ENCODE measurements at places on chromosomes 7 and 10.

GRCh38 chr7:50508471-50508943, 56.7 kb downstream of the DDC start:
- no peak for DNase-seq

- no peak for DNase-seq
Observed at GRCh38 chr10:109924967-109925620, 1.8 kb upstream of the XPNPEP1 start.

DNA sequence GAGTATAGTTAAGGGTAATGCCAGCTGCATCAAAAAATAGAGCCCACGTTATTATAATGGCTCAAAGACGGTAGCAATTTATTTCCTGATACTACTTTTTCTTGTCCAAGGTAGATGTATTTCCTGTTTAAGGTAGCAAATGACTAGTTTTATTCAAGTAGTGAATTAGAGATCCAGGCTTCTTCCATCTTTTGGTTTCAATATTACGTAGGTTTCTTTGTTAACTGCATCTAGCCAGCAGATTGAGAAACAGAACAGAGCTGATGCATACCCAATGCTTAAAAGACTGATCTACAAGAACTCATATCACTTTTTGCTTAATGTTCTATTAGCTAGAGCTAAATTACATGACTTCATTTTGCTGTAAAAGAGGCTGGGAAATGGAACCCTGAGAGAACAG, 992.1 kb downstream of the NRG3 start:
- no peak for DNase-seq

- peak; percentile 71 for DNase-seq
Observed at GRCh38 chr10:115278294-115278693, 185.1 kb downstream of the ATRNL1 start.

DNA sequence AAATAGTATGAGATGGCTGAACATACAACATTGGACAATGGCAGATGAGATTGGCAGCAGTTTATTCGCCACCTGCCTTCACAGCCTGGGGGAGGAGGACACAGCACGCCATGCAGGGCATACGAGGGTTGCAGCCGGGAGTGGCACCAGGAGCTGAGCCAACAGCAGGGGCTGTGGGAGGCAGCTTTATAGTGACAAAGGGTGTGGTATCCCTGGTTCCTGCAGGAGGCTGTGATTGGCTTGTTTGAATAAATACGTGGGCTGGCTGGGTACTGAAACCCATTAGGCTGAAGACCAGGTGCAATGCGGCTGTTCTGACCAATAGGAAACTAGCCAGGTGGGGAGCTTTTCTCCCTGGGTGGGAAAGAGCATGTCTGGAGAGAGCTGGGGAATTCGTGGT, 68.9 kb upstream of the LEP start:
- DNase-seq, result no peak

DNA sequence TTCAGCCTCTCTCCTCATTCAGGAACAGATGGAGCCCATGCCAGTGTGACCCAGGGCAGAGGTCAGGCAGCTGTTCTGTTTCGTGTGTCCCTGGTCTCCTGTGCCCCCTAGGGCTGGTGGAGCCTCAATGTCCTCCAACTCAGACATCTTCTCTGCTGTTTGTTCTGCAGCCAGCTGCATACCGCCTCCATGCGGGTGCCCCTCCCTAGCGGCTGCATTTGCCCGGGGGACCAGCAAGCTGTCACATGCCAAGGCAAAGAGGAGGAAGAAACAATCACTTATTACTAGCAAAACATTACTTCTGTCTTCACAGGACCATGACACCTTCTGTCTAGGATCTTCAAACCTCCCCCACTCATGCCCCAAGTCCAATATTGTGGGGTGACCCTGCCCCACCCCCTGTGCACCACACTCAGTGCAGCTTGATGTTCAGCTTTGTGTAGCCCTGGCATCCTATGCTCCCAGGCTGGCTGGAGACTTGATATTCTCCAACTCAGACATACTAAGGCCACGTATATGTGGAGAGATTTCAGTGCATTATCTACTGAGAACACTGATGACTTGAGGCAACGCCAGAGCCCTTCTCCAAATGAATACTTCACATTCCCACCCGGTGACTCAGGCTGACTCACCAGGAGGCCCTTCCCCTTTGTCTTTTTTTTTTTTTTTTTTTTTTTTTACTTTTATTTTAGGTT, 188.9 kb downstream of the SKIDA1 start:
- no peak for DNase-seq

DNA sequence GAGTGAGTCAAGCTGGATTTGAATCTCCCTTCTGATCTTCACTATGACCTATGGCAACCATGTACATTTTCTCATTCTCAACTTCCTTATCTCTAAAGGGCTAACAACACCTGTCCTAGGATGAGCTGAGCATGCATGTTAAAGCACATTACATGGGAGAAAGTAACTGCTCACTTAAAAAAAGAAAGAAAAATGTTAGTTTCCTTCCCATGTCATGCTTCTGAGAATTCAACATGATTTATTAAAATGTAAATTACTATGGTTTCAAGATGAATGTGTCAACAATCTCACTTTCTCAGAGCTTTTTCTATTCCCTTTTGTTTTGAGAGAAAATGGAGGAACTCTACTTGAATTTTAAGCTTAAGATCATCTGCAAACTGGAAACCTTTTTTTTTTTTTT, 295.3 kb downstream of the SKIDA1 start:
- DNase-seq, result no peak

DNA sequence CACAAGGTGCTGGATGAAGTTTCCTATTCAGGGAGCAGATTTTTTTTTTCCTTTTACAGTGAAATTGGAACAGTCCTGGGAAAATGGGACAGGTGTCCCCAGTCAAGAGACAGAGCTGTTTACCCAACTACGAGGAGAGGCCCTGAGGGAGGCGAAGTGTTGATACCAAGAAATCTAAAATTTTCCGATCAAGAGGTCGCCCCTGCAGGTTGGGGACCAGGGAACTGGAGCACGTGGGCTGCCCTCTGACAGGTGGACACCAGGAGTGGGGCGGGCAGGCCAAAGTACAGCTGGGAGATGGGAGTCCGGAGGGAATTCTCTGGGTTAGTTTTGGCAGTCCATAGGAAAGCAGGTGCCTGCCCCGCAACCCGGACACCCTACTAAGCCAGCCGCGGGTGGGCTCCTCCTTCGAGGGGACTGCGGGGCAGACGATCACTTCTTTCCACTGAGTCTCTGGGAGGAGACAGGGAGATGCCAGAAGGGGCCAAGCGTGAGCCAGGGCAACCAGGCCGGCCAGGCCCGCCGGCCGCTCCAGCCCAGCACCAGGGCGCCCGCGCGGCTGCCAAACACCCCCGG, 965 bp upstream of the CAMK1D start:
- no peak for DNase-seq

- no peak for DNase-seq
Observed at GRCh38 chr7:75981203-75981452, 13.3 kb downstream of the TMEM120A start.

GRCh38 chr7:82740246-82740848, 296.8 kb upstream of the CACNA2D1 start:
- peak; percentile 78 for DNase-seq

DNA sequence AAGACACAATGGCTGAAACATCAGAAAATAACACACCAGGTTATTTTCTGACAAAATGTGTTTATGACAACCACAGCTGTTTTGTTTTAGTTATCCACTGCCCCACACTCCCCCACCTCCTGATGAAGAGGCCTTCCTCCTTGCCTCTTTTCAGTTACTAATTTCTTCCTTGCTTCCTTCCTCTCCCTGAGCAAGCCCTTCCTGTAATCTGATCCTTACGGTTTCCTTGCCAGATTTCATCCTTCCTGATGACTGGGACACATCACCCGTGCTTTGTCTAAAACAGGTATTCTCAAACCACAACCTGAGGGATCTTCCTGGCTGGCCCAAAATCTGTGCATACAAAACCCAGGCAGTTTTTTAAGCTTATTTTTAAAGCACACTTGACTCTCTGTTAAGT, 39.4 kb downstream of the CHST15 start:
- DNase-seq, result no peak

GRCh38 chr10:121835376-121835775, 92.5 kb downstream of the ATE1 start:
- DNase-seq, result no peak

GRCh38 chr10:123045961-123046731, 37.3 kb downstream of the ACADSB start:
- no peak for DNase-seq

DNA sequence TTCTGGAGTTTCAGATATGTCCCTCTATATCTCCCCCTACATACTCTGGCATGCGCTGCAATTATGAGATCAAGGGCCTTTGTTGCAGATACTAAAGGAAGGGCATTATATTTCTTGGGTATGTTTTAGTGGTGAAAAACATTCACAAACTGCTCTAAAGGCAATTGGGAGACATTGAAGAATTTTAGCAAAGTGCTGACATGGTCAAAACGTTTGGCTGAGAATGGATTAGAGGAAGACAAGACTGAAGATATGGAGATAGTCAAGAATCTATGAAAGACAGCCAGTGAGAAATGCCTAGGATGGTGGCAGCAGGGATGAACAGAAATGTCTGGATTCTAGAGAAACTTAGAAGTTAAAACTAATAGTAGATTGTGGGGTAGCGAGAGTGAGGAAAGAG, 104.5 kb upstream of the CABCOCO1 start:
- DNase-seq, result no peak

DNA sequence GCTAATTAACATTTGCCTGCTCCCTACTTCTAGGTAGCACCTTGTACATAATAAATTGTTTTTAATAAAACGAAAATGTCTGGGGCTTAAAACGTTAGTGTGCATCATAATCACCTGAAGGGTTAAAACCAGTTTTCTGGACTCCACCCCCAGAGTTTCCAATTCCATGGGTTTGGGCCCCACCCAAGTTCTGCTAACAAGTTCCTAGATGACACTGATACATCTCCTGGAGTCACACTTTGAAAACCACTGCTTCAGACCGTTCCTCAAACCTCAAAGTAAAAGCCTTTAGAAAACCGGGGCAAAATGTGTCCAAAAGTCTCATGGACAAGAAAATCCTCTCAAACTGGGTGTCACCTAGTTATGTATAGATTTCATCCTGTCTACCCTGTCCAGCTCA, 9.3 kb downstream of the OSBPL3 start:
- DNase-seq, result no peak

DNA sequence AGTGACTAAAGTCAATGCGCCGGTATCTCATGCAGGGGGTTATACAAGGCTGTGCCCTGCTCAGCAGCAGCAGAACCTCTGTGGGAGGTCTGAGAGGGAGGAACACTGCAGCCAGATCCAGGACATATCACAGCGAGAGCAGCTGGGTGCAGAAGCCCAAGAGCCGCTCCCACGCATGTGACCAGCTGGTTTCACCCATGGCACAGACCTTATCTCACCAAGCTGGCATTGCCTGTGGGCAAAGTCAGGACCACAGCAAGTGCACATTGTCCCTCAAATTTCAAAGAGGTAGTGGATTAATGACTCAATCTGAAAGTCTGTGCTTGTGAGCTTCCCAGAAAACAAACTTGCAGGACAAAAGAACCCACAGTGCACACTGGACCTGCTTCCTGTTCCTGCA, 31.6 kb upstream of the AKR1C1 start:
- no peak for DNase-seq

- DNase-seq, result no peak
Observed at GRCh38 chr7:25549271-25549921, 321.1 kb upstream of the NPVF start.

- DNase-seq, result no peak
Observed at GRCh38 chr10:132346806-132347205, 14.8 kb downstream of the LRRC27 start.

DNA sequence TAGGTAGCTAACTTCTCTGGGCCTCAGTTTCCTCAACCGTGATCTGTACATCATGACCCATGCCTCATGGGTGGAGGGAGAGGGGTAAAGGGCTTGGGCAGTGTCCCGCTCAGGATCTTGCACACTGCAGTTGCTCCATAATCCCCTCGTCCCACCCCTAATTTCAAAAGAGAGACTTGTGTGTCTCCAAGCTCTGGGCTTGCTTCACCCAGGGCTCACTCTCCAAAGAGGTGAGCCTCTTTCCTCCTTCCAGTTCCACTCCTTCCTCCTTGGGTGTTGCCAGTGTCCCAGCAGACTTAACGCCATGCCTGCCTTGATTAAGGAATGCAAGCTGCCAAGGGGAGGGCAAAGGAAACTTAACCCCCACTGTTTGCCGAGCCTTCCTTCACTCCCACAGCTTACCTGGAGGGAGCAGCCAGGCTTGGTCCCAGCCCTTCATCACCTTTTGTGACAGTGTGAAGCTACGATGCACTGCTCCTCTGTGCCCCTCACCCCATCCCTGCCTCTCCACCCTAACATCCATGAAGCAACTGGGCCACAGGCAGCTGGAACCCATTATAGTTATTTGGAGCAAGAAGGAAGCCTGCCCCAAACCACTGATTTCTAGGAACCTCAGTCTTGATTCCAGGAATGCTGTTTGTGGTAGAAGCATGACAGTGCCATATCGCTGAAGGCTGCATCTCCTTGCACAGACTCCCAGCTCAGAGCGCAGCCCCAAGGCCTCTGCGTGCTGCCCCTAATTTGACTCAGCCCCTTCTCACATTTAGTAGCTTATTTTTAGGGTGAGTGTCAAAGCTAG, 363.3 kb downstream of the TNS3 start:
- DNase-seq, result no peak

- DNase-seq, result no peak
Observed at GRCh38 chr7:14767716-14768425, 134.7 kb downstream of the DGKB start.

DNA sequence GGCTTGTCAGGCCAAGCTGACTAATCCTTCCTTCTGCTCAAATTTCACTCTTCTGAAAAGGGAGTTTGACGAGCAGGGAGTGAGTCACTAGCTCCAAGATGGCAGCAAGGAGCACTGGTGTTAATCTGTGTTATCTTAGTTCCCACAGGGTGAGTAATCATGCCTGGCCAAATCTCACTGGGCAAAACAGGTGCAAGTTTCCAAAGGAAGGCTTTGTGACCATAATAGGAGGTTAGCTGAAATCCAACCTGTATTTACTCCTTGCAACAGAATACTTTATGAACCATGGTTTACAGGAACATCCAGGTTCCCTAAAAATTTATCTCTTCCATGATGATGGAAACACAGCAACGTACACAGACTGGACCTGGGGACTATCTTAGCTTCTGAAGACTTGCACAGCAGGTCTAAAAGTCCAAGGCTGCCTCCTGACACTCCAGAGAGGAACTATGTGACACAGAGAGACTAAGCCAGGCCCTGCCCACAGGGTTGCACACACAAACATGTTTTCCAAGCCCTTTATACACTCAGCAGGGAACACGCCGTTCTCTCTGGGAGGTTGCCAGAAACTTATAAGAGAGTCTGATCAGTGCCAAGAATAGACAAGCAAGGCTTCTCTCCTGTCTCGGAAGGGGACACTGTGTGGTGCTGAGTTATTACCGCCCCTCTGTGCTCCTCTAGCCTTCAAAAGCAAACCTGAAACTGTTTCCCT, 46.3 kb downstream of the PDK4 start:
- no peak for DNase-seq

- no peak for DNase-seq
Observed at GRCh38 chr7:26704786-26705185, 159.6 kb downstream of the SKAP2 start.

GRCh38 chr7:54091322-54091721, 450.9 kb upstream of the VSTM2A start:
- peak; percentile 41 for DNase-seq

GRCh38 chr7:154517768-154518167, 465.6 kb downstream of the DPP6 start:
- DNase-seq, result no peak

Data from NAMALWA (cell line).